ENCODE measurements at places on chromosomes 1 and 21.

GRCh38 chr1:230086151-230086550 lies 19.1 kb downstream of the GALNT2 start:
- no peak for DNase-seq

- no peak for DNase-seq
Measured at GRCh38 chr1:235019471-235019870, 109.2 kb downstream of the TOMM20 start.

GRCh38 chr1:108961752-108962486 lies 1.4 kb downstream of the CLCC1 start:
- DNase-seq: no peak

DNA sequence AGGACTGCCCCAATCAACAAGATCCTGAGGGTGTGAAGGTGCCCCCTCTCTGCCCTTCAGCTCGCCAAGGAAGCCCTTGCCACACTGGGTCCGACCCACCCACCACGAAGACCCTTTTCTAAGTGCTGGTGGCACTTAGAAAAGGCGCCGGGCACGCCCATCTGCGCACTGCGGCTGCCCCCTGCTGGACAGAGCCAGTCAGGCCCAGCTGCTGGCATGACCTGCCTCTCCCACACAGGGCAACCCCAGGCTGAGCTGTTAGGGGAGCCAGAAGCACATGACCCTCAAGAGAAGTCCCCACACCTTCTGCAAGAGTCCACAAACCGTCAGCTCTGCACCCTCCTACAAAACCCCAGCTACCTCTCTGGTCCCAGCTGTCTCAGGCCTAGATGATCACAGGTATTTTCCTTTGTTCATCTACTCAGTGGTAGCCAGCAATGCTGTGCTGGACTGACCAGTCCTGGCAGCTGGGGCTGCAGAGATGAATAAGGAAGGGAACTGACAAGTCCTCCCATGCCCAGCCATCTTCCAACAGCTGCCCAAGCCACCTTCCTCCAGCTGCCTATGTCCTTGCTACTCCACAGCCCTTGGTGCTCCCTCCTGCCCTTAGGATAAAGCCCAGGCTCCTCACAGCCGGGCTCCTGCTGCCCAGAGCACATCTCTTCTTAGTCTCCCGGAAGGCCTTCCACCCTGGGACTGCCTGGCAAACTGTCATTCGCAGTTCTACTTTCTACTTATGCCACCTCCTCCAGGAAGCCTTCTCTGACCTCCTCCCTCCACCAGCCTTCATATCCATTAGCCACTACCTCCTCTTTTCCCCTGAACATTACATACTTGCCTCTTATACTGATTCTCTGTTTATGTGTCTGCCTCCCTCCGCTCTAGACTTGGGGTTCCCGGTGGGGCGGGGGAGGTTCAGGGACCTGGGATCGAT lies 39.8 kb upstream of the ZC3H12A start:
- DNase-seq: peak; percentile 24

- DNase-seq: no peak
Measured at GRCh38 chr1:64733581-64734286, 11.1 kb upstream of the RAVER2 start.

- no peak for DNase-seq
Measured at GRCh38 chr1:200894712-200895442, at the start of gene INAVA. TSS of gene INAVA (plus strand) at chr1:200894900. CDS start at chr1:200898401, 3,501 bp downstream.

GRCh38 chr1:4000811-4001251 lies 100.8 kb upstream of the C1orf174 start:
- DNase-seq: no peak

DNA sequence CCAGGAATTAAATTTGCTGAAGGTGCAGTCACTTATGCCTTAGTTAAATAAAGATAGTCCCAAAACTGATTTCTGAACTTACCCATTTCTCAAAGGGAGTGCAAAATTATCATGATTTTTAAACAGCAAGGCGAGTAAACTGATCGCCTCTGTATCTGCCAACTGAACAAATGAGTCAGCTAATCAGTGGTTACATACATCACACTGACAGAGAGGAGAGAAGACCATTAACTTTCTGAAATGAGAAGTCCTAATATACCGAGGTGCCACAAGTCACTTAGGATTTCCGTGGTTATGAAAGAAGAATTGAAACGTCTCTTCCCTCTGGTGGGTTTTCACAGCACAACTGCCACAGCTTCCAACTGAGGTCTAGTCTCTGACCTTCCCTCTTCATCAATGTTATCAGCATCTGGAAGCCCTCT lies 400.7 kb downstream of the SMYD3 start:
- no peak for DNase-seq

DNA sequence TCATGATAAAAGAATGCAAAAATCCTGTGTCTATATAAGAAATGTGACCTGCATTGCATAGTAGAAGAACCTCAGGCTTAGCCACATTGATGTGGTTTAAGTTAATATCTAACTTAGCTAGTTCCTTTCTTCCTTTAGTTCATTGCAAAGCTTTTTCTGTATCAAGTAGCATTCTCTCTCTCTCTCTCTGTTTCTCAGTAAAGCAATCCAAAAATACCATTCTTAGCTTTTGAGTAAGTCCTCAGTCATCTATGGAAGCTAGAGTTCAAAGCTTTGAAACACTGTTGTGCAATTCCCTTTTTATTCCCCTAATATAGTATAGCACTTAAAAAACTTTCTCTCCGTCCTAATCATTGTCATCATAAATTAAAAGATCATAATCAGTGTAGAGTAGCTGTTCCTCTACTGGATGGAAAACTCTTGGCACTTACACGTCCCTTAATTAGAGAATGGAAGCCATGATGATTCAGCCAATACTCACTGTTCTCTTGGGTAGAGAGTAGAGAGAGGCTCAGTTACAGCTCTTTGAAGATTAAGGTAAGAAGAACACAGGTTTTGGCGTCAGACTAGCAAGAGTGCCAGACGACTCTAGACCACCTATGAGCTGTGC lies 350.3 kb upstream of the LYPLAL1 start:
- no peak for DNase-seq

GRCh38 chr1:30359539-30360220 lies 363.7 kb downstream of the MATN1 start:
- no peak for DNase-seq

Data from CD8-positive, alpha-beta memory T cell (primary cell).